CD4-positive, alpha-beta T cell treated with Interleukin-6 for 4 hours (primary cell): ENCODE measurements at places on chromosomes 11 and 22.

DNA sequence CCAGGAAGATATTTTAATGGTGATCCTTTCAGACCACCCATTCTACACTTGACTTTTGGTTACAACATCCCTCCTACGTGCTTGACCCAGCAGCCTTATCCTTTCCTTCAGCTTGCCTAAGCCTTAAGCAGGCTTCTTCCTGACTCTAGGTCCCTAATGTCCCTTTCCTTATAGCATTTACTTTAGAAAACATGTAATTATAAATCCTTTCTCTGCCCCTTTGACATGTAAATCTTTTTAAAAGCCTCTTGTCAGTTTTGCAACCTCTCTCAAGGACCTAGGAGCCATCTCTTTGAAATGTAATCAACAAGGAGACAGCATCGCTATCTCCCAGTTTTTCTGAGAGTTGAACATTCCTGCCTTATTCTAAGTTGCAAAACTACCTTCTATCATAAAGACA is 1255.2 kb downstream of the LRRC4C start:
- DNase-seq, result no peak

DNA sequence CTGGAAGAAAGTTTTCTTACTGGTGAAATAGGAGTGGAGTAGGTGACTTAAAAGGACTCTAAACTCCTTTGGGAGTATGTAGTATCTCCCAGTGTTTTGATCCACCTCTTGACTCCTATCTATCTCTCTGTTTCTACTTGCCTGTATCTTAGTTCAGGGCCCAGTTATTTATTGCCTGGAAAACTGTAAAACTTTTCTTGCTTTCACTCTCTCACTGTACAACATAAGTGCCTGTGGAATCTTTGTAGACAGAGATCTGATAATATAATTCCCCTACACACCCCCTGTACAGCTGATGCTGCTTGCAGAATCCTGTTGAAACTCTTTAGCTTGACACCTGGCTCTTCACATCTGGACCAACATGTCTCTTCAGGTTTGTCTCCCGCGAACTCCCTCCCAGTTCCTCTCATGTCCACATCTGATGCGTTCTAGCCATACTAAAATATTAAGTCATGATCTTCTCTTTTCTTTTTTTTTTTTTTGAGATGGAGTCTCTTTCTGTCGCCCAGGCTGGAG is 26.5 kb upstream of the SESN3 start:
- DNase-seq, result no peak

- peak; percentile 37 for DNase-seq
Measured at GRCh38 chr11:20353829-20354434, 9.6 kb upstream of the HTATIP2 start.

- no peak for DNase-seq
Measured at GRCh38 chr11:67449116-67449844, 3.2 kb downstream of the GPR152 start.

GRCh38 chr11:19777377-19778102 is 64.9 kb downstream of the NAV2 start:
- DNase-seq, result no peak

GRCh38 chr11:8709002-8709672 is 26.5 kb downstream of the RPL27A start:
- no peak for DNase-seq

GRCh38 chr11:105829084-105829483 is 193.0 kb downstream of the MSANTD4 start:
- DNase-seq, result no peak

DNA sequence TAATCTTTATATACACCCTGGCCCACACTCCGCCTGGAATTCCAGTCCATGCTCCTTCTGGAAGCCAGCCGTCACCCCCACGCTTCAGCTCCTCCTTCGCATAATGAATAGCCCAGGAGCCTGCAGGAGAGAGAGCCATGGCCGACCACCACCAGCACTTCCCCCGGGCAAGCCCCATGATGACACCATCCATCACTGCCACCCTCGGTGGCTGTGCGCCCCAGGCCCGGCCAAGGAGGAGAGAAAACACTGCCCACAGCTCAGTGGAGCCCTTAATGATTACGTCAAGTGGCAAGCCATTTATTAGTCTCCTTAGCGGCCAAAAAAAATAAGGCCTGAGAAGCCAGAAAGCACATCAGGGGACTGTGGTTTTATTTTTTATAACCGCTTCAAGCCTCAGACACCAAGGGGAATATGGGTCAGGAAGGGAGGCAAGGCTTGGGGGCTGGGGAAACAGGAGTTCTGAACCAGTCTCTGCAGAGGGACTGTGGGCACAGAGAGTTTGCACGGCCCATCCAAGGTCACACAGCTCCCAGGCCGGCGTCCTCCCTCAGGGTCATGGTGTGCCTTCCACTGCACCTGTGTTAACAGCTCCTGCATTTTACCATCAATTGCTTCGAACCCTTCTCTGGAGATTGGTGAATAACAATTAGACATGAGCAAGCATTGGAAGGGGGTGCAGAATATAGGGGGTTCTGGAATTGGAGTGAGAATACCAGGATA is 134.3 kb downstream of the MN1 start:
- DNase-seq, result no peak

- no peak for DNase-seq
Measured at GRCh38 chr11:2434506-2435255, 9.6 kb downstream of the TRPM5 start.

DNA sequence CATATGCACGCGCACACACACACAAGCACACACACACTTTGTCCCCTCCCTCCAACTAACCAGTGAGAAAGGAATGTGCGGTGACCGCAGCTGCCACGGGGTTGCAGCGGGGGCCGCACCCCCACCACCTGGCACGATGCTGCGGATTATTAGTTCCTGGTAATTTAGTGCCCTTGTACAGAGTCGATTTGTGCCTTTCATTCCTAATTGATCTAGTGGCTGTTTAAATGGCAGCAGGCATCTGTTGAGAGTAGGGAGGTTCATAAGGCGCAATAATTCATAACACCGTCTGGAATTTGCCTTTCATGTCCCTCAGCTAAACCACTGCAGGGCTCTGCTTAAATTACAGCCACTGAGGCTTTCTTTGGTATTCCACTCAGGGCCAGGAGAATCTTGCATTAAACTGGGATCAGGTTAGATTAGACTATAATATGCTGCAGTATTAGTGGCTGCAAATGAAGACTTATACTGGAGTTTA is 113.7 kb downstream of the FEZ1 start:
- DNase-seq, result no peak

- no peak for DNase-seq
Measured at GRCh38 chr22:44204739-44205515, 24.2 kb downstream of the PARVG start.

- no peak for DNase-seq
Measured at GRCh38 chr22:26086359-26086758, 82.9 kb upstream of the SEZ6L start.

DNA sequence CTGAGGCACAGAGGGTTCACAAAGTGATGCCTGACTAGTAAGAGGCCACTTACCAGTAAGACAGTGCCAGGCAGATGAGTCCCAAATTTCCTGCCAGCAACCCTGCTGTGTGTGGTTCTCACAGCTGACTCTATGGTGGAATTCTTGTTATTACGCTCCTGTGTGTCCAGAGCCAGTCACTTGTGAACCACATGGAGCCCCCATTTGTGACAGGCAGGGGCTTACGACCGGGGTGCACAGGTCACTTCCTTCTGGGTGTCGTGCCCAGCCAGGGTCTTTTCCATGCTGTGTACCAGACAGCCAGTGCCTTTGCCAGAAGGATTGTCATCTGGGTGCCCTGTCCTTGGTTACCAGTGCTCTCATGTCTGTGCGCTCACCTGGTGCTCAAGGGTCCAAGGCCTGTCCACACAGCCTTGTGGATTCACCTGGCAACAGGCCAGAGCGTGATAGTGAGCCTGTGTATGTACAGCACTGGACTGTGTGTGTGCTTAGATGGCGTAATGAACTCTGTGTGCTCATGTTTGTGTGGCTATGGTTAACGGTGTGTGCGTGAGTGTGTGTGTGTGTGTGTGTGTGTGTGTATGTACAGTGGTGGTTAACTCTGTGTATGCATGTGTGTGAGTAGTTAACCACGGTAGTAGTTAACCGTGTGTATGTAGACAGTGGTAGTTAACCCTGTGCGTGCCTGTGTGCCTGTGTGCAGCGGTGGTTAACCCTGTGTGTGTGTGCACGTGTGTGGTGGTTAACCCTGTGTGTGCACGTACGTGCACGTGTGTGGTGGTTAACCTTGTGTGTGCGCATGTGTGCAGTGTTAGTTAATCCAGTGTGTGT is 18.6 kb downstream of the GRAMD4 start:
- DNase-seq, result no peak

- DNase-seq, result no peak
Measured at GRCh38 chr11:12834166-12834565, 159.9 kb downstream of the TEAD1 start.

DNA sequence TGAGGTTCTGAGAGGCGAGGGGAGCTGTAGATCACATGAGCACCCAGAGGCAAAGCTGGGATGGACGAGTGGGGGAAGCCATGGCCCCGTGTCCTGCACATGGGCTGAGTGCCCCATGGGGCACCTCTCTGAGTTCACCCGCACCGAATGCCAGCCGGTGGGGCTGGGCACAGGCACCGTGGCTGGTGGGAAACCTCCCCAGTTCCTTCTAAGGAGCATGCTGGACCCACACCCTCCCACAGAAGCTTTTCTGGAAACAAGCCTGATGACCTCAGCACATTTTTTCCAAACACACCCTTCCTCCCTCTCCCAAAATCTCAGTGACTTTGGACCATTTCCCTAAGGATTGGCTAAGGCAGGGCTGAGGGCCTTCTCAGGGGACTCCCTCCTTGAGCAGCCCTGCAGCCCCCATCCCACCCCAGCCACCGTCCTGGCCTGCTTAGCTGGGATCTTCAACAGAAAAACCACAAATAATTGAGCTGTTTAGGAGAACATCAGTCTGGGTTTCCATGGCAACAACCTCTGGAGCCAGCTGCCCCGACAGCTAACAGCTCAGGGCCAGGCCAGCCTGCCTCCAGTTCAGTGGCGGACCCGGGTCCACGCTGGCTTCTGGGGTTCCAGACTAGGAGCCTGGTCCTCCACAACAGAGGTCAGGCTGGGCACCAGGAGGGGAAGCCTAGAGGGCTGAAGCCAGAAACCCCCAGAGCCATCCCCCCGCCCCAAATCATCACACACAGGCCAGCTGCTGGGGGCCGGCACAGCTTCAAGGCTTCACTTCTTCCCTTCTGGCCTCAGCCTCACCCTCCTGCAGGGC is 18.1 kb upstream of the LINC01488 start:
- no peak for DNase-seq

DNA sequence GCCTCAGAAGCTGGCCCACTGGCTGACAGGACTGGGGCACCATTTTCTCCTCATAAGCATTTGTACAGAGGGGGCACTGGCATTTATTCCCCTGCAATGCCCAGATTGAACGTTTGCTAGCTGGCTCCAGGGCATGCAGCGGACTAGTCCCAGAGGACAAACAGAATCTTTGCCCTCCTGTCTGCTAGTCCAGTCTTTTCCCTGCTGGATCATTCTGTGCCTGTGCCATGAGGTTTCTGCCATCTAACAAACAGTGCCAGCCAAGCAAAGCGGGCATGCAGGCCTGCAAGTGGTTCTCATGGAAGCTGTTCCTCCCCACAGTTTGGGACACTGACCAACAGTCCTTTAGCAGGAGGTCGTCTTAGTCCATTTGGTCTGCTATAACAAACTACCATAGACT is 53.4 kb downstream of the KCNJ1 start:
- no peak for DNase-seq

- peak; percentile 70 for DNase-seq
Measured at GRCh38 chr11:124070915-124071622, 29.9 kb upstream of the OR10G7 start.

GRCh38 chr11:64545619-64546018 is 45.4 kb upstream of the SLC22A12 start:
- DNase-seq, result no peak

- DNase-seq, result no peak
Measured at GRCh38 chr11:8354622-8355415, 91.1 kb upstream of the LMO1 start.

GRCh38 chr11:11318461-11318860 is 34.6 kb downstream of the CSNK2A3 start:
- no peak for DNase-seq

GRCh38 chr11:126281666-126282175 is 1.2 kb upstream of the TIRAP start:
- no peak for DNase-seq

- DNase-seq, result no peak
Measured at GRCh38 chr11:100866453-100866852, 179.4 kb downstream of the ARHGAP42 start.

GRCh38 chr11:132028380-132029240 is 658.2 kb downstream of the NTM start:
- no peak for DNase-seq

DNA sequence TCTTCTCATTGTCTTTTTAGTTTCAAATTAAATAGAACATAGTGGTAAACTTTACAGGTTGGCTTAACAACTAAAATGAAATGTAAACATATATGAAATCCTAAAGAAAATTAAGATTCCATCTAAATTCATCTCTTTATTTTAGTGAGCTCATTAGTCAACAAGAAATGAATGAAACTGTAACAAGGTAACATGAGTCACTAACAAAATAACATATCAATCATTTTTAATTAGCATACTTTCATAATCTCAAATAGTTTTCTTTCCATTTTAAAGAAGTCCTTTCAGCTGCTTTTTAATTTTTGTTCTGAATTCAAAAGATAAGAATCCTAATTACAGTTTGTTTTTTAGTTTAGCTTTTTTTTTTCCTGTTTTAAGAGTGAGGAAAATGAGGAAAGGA is 688.6 kb upstream of the TENM4 start:
- DNase-seq, result no peak

GRCh38 chr11:38226684-38227083 is 1628.6 kb upstream of the RAG2 start:
- DNase-seq, result no peak

GRCh38 chr22:30241576-30242371 is 4.8 kb downstream of the LIF start:
- no peak for DNase-seq

GRCh38 chr11:2555336-2555735 is 110.5 kb downstream of the KCNQ1 start:
- no peak for DNase-seq

DNA sequence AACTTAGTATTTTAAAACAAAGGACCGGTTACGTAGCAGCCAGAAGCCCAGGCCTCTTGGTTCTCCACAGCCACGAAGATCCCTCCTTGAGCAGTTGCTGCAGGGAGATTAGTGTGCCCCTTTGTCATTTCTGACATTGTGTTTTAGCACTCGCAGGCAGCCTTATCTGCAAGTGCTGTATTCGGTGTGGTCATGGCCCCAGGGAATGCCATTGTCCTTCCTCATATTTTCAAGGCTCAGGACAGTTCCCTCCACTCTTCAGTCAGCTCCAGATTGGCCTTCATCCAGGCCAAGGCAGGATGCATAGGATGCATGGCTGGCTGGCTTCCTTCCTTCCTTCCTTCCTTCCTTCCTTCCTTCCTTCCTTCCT is 88.5 kb downstream of the ZBTB16 start:
- no peak for DNase-seq
